ENCODE measurements at places on chromosomes 3 and 15.

DNA sequence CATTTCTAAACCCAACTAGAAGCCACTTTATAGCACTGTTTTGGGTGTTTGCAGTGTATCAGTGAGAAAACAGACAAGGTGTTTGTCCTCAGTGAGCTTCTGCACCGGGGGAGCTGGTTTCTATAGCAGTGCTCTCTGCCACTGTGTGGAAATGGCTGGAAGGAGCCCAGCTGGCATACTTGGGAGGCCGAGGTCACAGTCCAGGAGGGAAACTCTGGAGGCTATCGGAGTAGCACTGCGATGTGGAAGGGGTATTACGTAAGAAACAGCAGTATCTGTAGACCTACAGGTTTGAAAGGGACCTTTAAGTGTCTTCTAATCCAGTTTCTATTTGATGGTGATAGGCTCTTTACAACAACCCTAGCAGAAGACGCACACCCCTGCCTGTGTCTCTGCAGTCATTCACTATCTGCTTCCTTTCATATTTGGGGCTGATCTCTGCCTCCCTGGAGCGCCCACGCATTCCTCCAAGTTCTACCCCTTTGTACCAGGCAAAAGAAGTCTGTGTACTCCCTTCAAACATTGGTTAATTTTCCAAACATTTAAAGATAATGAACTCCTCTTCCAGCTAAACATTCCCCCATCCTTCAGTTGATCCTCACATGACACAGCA, 87.4 kb upstream of the ADAMTS17 start:
- no peak for DNase-seq

DNA sequence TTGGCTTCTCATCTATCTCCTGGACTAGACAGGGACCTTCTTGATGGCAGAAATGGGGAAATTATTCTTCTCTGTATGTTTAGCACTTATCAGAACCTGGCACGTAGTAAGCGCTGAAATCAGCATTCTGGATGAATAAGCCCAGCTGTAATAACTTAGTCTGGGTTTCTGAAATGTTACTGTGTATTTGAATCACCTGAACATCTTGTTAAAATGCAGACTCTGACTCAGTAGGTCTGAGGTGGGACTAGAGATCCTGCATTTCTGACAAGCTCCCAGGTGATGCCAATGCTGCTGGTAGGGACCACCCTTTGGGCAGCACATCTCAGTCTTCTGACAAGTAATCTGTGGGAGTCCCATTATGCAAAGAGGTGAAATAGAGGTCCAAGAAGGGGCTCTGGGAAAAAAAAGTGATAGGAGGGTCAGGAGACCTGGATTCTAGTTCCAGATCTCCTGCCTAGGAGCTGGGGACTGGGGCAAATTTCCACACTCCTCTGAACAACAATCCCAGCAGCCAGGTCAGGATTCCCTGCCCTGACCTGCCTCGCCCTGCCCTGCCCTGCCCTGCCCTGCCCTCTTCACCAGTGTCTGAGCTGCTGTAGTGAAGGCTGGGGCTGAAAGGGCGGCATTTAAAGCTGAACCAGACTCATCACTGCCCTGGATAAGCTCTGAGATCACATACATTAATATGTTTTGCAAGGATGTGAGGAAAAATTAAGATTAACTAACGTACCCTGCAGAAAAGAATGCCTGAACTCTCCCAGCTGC, 17.2 kb upstream of the SLC6A11 start:
- no peak for DNase-seq

DNA sequence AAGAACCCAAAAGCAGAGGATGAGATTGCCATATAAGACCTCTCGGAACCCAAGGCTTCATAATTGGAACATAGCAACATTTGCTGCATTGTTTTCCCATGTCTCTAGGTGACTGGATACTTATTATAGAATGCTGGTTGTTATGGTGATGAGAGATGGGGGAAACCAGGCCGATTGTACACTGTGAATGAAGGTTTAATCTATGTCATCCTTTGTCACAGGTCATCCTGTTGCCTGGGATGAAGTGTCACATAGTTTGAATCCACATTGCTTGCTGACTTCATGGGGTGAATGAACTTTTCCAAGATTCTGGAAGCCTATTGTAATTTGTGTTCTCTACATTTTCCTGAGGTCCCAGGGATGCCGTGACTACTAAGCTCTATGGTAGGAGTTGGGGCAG, 41.8 kb downstream of the CLEC3B start:
- DNase-seq = no peak

DNA sequence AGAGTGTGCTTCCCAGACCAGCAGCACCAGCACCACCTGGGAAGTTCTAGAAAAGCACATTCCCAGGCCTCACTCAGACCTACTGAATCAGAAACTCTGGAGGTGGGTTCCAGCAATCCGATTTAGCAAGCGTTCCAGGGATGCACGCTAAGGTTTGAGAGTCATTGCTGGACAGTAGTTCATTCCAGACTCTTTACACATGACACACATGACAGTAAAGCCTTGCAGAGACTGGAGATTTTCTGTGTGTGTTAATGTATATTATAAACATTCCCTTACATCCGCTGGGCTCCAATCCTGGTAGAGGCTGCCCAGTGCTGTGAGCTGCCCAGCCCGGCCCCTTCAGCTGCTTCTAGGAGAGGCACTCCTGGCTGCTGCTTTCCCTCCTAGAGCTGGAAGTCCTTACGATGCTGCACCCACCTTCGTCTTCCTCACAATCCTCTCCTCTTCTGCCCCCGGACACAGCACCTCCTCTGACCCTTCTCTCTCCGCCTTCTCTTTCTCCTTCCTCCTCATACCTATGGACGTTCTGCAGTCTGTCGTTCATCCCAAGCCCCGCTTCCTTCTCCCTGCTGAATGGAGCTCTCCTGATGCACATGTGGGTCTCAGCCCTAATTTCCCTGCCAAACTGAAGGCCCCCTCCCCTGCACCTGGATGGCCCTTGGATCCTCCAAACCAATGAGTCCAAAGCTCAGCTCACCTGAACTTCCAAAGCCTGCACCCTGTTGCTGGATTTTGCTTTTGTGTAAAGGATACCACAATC, 44.4 kb downstream of the ITGA11 start:
- no peak for DNase-seq

DNA sequence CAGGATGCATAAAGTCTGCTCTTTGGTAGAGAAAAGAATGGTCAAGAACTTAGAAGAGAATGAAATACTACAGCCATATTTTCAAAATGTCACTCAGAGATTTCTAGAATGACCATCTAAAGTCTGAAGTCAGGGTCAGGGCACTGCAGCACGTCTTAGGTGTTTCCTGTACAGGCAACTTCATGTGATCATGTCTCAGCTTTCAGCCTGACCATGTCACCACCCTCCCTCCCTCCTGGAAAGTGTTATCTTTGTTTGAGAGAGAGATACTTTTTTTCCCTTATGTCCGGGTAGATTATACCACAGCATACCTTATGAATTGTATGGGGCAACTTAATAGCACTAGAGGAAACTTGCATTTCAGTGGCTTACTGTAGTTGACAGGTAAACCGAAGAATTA, 558.0 kb upstream of the TGFBR2 start:
- DNase-seq = no peak

- no peak for DNase-seq
Measured at GRCh38 chr3:113802795-113803455, 35.7 kb upstream of the GRAMD1C start.

GRCh38 chr15:78146425-78147154, 2.6 kb upstream of the IDH3A start:
- DNase-seq = no peak

DNA sequence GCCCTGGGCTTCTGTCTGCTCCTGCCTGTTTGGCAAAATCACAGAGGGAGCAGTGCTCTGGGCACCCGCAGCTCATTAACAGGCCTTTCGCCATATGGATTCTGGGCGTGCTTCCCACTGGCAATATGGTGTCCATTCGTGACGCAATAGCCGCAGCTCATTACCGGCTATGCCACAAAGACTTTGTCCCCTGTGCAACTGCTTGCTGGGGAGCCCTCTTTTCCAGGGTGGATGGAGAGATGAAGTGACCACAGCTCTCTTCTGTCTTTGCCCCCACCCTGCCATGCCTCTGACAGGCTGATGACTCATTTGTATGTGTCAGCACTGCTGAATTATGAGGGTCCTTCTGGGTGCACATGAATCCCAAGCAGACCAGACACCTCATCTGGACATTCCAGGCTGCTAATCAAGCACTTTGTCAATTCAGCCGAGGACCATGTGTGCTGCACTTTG, 214.3 kb upstream of the FEZF2 start:
- DNase-seq = no peak

GRCh38 chr3:100125161-100125938, 11.0 kb upstream of the FILIP1L start:
- DNase-seq = no peak

GRCh38 chr3:186789554-186790260, 6.3 kb downstream of the EIF4A2 start:
- DNase-seq = no peak

DNA sequence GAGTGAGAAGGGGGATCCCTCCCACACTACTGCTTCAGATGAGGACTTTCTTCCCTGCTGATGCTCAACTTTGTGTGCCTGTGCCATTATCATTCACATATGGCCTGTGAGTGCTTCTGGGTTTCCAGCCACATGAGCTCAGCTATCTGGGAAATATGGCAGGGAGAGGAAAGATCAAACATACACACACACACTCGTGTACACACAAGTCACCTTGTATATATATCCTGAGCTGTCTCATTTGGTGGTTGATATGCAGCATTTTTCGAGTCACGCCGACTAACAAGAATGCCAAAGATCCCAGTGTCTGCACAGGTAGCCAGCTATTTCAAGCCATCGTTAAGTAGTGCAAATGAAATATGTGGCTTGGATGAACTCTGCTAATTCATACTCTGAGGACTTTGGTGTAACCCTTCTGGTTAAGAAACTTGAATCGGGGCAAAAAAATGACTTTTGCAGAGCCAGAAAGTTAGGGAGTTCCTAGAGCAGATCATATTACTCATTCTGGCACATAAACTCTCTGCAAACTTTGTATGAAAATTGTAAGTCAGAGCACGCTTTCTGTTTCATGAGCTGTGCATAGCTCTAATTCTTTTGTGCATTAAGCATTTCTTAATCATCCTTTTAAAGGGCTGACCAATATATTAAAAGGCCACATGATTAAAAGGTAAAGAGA, 24.9 kb upstream of the WNT5A start:
- DNase-seq = no peak

GRCh38 chr15:49988766-49989165, 130.3 kb downstream of the ATP8B4 start:
- no peak for DNase-seq

GRCh38 chr3:15831927-15832326, 34.1 kb upstream of the ANKRD28 start:
- DNase-seq = no peak

GRCh38 chr3:11246663-11246970, 25.6 kb upstream of the ATG7 start:
- no peak for DNase-seq

DNA sequence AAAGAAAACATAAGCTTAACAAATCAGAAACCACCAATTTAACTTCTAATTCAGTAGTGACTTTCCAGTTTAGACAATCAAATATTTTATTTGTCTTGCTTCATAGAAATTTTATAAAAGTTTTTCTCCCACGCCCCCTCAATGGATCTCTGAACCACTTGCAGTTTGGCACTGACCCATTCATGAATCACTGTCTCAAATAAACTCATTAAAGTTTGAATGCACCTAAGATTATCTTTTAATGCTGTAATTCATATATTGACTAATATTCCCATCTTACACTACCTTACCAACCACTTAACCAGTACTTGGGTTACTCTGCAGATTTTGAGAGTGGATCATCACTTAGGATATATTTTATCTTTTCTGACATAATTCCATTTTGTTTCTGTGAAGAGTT, 880.2 kb downstream of the OTOL1 start:
- DNase-seq = no peak

DNA sequence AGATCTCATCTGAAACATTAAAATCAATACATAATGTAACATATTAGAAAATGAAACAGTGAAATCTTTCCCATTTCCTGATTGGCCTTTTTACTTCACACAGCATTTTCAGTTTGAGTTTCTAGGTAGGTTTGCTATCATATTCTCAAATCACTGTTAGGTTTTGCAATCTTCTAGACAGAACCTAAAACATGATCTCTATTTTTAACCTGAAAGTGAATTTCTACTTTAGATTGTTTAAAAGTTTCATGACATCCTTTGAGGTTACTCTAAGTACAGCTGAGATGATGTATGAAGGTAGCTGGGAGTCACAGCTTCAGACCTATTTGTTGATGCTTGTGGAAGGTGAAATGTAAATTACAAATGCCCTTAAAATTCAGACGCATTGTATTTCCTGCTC, 118.4 kb upstream of the GPR149 start:
- DNase-seq = no peak

DNA sequence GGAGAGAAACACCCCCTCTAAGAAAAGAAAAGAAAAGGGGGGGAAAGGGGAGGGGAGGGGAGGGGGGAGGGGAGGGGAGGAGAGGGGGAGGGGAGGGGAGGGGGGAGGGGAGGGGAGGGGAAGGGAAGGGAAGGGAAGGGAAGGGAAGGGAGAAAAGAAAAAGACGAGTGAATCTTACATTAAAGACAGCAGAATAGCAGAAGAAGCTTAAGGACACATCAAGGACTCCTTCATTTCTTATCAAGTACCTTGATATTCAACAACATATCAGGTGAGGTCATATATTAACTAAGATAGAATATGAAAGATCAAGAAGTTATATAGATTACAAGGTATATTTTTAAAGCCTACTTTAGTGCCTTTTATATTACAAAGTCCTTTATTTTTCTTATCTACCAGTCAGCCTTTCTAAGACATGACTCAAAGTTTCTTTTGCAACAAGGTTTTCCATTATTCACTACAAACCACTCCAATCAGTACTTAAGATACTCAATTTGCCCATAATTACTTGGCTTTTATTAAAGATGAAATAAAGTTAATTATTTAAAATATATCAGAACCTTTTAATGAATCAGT, 17.7 kb upstream of the AADAC start:
- DNase-seq = no peak

- no peak for DNase-seq
Measured at GRCh38 chr15:67550522-67550921, 8.0 kb downstream of the MAP2K5 start.

DNA sequence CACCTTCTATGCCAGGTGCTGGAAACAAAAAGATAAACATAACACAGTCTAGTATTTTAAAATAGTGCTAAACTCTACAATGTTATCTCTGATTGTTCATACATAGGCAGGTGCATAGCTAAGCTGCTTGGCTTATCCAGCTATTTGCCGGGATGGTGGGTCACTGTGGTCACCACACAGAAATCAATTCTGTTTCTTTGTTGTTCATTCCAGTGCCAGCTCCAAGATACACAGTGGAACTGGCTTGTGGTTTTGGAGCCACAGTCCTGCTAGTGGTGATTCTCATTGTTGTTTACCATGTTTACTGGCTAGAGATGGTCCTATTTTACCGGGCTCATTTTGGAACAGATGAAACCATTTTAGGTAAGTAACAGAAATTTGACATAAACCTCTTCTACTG, 130.2 kb downstream of the IL1RAP start:
- DNase-seq = no peak

GRCh38 chr3:133934073-133934970, 38.6 kb upstream of the RAB6B start:
- no peak for DNase-seq

All from activated T-helper 1 cell treated with anti-CD3 and anti-CD28 coated beads, Interleukin-2, amount 50 U/mL, for 16 hours (primary cell).